ENCODE measurements at places on chromosomes 2 and 18. TPM values are rescaled to one million over a fixed set of nuclear protein-coding genes. Genes with fewer than 3 reads are reported as not detected.

GRCh38 chr2:203484266-203485112 is 50.6 kb downstream of the RAPH1 start:
- H3K27ac ChIP-seq, result no peak overlapping the region
- no peaks in the 10 kb centered on the region for H3K27me3 ChIP-seq
- H3K36me3 ChIP-seq, result no peaks in the 10 kb centered on the region
- DNase-seq, result peak; percentile 33
- H3K4me1 ChIP-seq, result peaks cover 6% of the 10 kb centered on the region
- H3K4me3 ChIP-seq, result no peak overlapping the region

GRCh38 chr2:40721595-40721994 is 269.7 kb upstream of the SLC8A1 start:
- no peak overlapping the region for H3K27ac ChIP-seq
- no peaks in the 10 kb centered on the region for H3K27me3 ChIP-seq
- H3K4me1 ChIP-seq, result no peaks in the 10 kb centered on the region

GRCh38 chr2:72040629-72041571 is 106.8 kb downstream of the CYP26B1 start:
- H3K4me1 ChIP-seq, result no peaks in the 10 kb centered on the region
- H3K27me3 ChIP-seq, result no peaks in the 10 kb centered on the region
- DNase-seq, result no peak

GRCh38 chr2:56195563-56195962 is 11.8 kb downstream of the CCDC85A start:
- DNase-seq, result no peak
- H3K4me1 ChIP-seq, result no peaks in the 10 kb centered on the region
- no peak overlapping the region for H3K27ac ChIP-seq
- no peaks in the 10 kb centered on the region for H3K27me3 ChIP-seq

- H3K27me3 ChIP-seq, result no peaks in the 10 kb centered on the region
- H3K36me3 ChIP-seq, result no peaks in the 10 kb centered on the region
- no peak for DNase-seq
- H3K27ac ChIP-seq, result no peak overlapping the region
Measured at GRCh38 chr2:48914477-48915089, 159.1 kb upstream of the LHCGR start.

COLEC11 gene
- total RNA-seq, result 0.11 TPM

- no peak overlapping the region for H3K4me3 ChIP-seq
- peaks cover 14% of the 10 kb centered on the region for H3K4me1 ChIP-seq
- peaks cover 16% of the 10 kb centered on the region for H3K36me3 ChIP-seq
Measured at GRCh38 chr2:240573516-240574385, 5.5 kb downstream of the RNPEPL1 start.

- no peaks in the 10 kb centered on the region for H3K27me3 ChIP-seq
- no peak overlapping the region for H3K4me3 ChIP-seq
- DNase-seq, result no peak
- H3K4me1 ChIP-seq, result no peaks in the 10 kb centered on the region
- H3K27ac ChIP-seq, result no peak overlapping the region
Measured at GRCh38 chr18:21205695-21206094, 36.3 kb upstream of the GREB1L start.

GRCh38 chr2:218962859-218963492 is 3.5 kb downstream of the CDK5R2 start:
- H3K27ac ChIP-seq, result no peak overlapping the region
- no peak overlapping the region for H3K4me3 ChIP-seq
- no peaks in the 10 kb centered on the region for H3K36me3 ChIP-seq
- DNase-seq, result peak; percentile 37

DNER gene
- not detected for total RNA-seq

TGFA gene
- total RNA-seq, result not detected

- H3K4me1 ChIP-seq, result no peaks in the 10 kb centered on the region
- H3K4me3 ChIP-seq, result no peak overlapping the region
- DNase-seq, result no peak
- H3K36me3 ChIP-seq, result no peaks in the 10 kb centered on the region
- no peak overlapping the region for H3K27ac ChIP-seq
Measured at GRCh38 chr2:181861379-181861778, 30.2 kb upstream of the ITPRID2 start.

DNA sequence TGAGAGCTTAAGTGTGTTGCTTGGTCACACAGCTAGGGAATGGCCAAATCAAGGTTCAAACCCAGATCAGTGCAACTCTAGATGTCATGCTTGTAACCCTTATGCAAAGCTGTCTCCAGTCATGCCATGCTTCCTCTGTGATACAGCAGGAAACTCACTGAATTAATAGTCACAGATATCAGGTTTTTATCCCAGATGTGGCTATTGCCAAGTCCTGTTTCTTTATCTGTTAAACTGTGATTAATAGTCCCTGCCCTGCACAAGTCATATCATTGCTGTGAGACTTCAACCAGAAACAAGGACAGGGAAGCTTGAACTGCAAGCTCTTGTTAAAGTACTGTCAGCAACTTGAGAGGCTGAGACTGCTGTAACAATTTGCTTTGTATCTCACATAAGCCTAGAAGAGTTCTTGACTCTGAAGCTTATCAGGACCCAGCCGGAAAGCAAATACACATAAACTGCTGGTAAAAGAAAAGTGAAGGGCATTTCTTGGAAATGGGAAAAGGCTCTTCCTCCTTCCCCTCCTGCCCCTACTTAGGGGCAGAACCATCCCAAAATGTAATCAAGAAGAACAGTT is 609.0 kb downstream of the DCC start:
- no peaks in the 10 kb centered on the region for H3K36me3 ChIP-seq
- no peak overlapping the region for H3K4me3 ChIP-seq
- H3K27me3 ChIP-seq, result no peaks in the 10 kb centered on the region
- DNase-seq, result no peak

HOXD9 gene
- total RNA-seq, result not detected

DNA sequence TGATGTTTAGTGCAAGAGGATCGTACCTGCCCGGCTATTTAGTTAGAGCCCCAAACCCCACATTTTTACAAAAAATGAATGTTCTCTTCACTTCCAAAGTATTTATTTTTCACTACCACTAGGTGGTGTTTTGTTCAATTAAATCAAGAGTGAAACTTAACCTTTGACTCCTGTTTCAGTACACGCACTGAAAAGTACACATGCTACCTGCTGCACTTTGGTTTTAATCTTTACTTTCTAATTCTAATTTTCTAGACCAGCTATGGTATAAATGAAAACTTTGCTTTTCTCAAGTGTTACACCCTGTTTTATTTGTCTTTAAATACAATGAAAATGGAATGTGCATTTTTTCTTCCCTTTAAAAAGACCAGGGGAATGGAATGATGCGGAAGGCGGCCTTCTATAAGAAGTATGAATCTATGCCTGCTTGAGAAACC is 31.4 kb upstream of the CHN1 start:
- no peaks in the 10 kb centered on the region for H3K27me3 ChIP-seq
- no peak overlapping the region for H3K4me3 ChIP-seq
- no peaks in the 10 kb centered on the region for H3K36me3 ChIP-seq

DNA sequence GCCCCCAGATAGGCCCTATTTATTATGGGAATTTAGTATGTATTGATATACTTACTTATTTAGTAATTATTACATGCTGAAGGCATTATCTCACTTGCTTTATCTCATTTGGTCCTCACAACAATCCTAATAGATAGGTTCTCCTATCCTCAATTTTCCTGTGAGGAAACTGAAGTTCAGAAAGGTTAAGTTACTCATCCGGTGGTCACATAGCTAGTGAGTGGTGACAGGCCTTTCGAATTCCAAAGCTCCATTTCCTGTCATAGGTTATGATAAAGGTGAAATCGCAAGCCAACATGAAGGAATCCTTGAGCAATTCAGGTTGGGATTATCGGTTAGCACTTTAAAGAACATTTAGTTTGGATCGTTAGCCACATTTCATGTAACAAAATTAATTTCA is 33.3 kb downstream of the NAB1 start:
- H3K36me3 ChIP-seq, result peaks cover 53% of the 10 kb centered on the region
- H3K27me3 ChIP-seq, result no peaks in the 10 kb centered on the region
- DNase-seq, result no peak

- H3K36me3 ChIP-seq, result no peaks in the 10 kb centered on the region
- H3K4me3 ChIP-seq, result no peak overlapping the region
- no peak for DNase-seq
- peaks cover 2% of the 10 kb centered on the region for H3K27me3 ChIP-seq
Measured at GRCh38 chr2:19321946-19322345, 36.5 kb downstream of the OSR1 start.

DNA sequence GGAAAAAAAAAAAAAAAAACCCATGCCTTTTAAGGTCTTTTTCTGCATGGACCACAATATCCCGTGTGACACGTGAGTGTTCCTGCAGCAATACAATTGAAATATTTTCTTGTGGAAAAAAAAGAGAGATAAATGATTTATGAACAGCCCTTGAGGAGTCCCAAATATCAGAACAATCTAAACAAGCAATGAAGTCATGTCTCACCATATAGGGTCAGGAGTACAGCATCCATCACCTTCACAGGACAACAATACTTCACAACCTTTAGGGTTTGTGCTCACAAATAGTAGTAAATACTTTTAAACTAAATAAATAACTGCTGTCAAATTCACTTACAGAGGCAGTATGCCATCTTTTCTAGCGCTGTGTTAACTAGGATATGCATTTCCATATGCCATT is 87.9 kb downstream of the ZEB2 start:
- H3K36me3 ChIP-seq, result peaks cover 36% of the 10 kb centered on the region
- DNase-seq, result no peak
- peaks cover 8% of the 10 kb centered on the region for H3K4me1 ChIP-seq
- no peak overlapping the region for H3K4me3 ChIP-seq
- no peak overlapping the region for H3K27ac ChIP-seq
- H3K27me3 ChIP-seq, result no peaks in the 10 kb centered on the region

DNA sequence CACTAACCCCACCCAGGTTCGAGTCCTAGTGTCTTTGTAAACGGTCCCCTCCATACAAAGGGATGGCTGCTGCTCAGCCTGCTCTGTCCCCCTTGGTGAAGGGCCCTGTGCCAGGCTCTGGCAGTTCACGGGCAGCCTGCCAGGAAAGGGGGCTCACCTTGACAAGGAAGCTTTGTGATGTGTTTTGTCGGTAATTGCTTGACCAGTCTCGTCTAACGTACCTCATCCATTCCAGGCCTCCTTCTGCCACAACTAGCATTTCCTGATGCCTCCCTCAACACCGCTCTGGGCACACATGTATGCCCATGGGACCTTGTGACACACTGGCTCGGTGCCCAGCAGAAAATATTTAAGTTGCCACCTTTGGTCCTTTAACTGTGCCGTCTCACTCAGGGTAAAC is 171.9 kb downstream of the KLHL29 start:
- peaks cover 3% of the 10 kb centered on the region for H3K4me1 ChIP-seq
- no peaks in the 10 kb centered on the region for H3K36me3 ChIP-seq

- H3K27me3 ChIP-seq, result peaks cover 8% of the 10 kb centered on the region
- no peak overlapping the region for H3K4me3 ChIP-seq
Measured at GRCh38 chr2:73008766-73009135, 62.8 kb downstream of the SFXN5 start.

- peaks cover 9% of the 10 kb centered on the region for H3K27me3 ChIP-seq
- H3K27ac ChIP-seq, result no peak overlapping the region
- DNase-seq, result no peak
- no peaks in the 10 kb centered on the region for H3K36me3 ChIP-seq
- H3K4me1 ChIP-seq, result peaks cover 24% of the 10 kb centered on the region
Measured at GRCh38 chr2:74418312-74418711, 3.1 kb downstream of the C2orf81 start.

LIPG gene
- 0.59 TPM for total RNA-seq

DNA sequence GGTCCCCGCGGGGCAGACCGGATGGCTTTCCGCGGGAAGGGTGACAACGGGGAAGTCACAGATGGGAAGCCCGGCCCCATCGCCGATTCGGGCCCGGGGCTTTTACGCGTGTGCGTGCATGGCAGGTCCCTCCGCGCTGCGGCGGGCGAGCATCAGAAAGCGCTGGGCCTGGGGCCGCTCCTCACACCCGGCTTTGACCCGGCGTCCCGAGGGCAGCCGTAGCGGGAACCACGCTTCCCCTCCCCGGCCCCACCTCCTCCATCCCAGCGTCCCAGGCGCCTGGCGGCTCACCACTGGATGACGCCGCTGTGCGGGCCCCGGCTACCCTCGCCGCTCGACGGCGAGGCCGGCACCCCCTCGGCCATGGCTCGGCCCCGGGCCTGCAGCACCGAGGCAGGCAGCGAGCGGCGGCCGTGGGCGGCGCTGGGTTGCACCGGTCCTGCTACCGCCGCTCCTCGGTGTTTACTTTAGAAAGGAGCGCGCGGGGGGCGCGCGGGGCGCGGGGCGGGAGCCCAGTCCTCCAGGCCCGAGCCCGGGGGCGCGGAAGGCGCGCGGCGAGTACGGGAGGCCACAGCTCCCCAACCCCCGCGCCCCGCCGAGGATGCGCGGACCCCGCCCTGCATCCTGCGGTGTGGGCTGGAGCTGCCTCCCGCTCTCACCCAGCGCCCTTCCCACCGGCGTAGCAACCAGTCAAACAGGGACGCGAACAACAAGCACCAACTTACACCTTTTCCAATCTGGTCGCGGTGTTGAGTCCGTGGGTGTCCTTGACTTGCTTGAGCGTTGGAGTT is 806 bp downstream of the RFX8 start:
- peak overlapping the region; percentile 90 for H3K27ac ChIP-seq
- DNase-seq, result peak; percentile 62
- peaks cover 40% of the 10 kb centered on the region for H3K4me1 ChIP-seq
- no peaks in the 10 kb centered on the region for H3K36me3 ChIP-seq

MEP1B gene
- total RNA-seq, result not detected

IL1R1 gene
- total RNA-seq, result 0.52 TPM

DNA sequence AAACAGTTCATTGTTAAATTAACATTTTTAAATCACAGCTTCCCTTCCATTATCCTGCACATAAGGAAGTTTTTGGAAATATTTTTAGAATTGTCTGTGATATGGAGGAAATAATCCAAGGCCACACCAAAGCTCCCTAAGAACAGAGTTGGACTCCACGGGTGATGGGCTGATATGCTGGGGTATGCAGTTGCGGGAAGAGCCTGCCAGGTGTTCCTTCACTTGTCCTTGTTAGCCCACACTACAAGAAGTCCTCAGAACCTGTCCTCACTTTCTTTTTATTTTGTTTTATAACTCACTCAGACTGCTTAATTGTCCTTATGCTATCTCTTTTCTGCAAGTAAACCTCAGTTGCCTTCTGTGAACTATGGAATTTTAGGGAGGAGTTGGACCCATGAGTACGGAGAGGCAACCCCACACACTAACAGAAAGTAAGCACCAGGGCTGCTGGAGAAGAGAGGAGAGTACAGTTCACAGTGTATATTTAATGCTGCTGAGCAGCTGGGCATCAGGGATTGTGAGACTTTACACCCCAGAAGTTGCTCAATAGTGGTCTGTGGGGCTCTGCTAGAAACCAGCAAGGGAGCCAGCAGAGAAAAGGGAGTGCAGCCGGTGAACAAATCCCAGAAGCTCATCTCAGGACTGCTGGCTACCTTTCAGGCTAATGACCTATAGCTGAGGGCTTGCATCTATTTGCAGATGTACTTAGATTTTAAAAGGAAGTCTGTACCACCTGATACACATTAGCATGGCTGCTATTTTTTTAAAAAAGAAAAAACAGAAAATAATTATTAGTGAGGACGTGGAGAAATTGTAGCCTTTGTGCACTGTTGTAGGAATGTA is 280.1 kb upstream of the STON1 start:
- no peak for DNase-seq
- H3K36me3 ChIP-seq, result no peaks in the 10 kb centered on the region
- peaks cover 5% of the 10 kb centered on the region for H3K27me3 ChIP-seq
- no peak overlapping the region for H3K27ac ChIP-seq
- peaks cover 9% of the 10 kb centered on the region for H3K4me1 ChIP-seq
- H3K4me3 ChIP-seq, result no peak overlapping the region

Data from activated T-helper 2 cell treated with anti-CD3 and anti-CD28 coated beads, Interferon-gamma antibody, Interleukin-2, Interleukin-4, amounts not matched to agents 10 μg/mL and 5 μg/mL and 100 μg/mL, durations not matched to agents 14 hours and 24 hours and 36 hours (primary cell).